IMR-90 (cell line): ENCODE measurements at places on chromosomes 5 and 9.

DNA sequence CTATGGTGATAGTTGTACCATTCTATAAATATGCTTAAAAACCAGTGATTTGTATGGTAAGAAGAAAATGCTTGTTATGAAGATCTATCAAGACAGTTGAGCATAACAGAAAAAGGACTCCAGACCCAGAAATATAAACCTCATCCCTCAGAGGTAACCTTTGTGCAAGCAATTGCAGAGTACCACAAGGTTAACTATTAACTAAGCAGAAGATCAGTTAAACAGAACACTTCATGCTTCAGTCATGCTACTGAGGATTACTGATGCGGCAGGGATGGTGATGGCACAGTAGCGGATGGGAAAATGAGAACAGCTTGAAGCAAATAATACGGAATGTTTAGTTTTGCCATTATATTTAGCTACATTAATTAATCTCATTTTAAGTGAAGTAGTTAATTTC, 45.5 kb downstream of the IARS1 start:
- DNase-seq, result no peak

- no peak for DNase-seq
Measured at GRCh38 chr5:54146916-54147315, 163.5 kb downstream of the ARL15 start.

GRCh38 chr5:134101686-134102439, 12.6 kb upstream of the TCF7 start:
- no peak for DNase-seq

- no peak for DNase-seq
Measured at GRCh38 chr5:179865491-179866240, 7.0 kb upstream of the MRNIP start.

- DNase-seq, result peak; percentile 97
Measured at GRCh38 chr5:125484742-125485641, 738.6 kb upstream of the ZNF608 start.

GRCh38 chr9:14926941-14927624, 16.9 kb upstream of the FREM1 start:
- no peak for DNase-seq

- no peak for DNase-seq
Measured at GRCh38 chr9:73050887-73051550, 98.2 kb upstream of the ALDH1A1 start.

DNA sequence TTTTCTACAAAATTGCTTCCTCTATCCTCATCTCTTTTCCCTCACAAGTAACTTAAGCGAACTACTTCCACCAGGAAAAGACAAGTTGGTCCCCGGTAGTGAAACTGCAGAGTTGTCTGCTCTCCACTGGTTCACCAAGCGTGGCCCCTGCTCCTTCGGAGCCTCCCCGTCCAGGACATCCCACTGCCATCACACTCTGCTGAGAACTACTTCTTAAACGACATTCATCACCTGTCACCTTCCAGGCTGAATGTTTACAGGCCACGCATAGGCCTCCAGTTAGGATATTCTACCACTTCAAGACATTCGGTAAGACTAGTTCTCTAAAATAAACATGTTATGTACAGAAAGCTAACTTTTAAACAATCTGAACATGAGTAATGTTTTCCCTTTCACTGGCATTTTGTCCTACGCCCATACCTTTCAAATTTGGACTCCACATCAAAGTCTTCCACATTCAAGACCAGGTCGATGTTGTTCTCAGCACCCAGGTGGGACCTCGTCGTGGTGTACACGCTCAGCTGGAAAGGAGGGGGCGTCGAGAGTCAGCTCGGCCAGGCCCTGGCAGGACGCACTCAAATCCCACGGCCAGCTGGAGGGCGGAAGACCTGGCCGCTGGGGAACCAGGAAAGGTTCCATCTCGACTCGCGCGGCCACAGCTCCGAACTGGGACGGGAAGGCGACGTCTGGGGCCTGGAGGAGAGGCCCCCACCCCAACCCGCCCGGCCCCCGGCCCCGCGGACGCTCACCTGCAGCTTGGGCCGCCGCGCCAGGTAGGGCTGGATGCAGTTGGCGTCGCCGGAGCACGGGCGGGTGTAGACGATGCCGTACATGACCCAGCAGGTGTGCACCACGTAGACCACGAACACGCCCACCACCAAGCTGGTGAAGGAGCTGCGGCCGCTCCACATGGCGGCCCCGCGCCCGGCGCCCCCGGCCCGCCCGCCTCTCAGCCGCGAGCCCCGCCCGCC, 683 bp downstream of the CLPTM1L start:
- peak; percentile 12 for DNase-seq
